ENCODE measurements at places on chromosomes 2 and 18.

- peak; percentile 14 for DNase-seq
Measured at GRCh38 chr2:26623541-26624495, 17.3 kb downstream of the CIB4 start.

DNA sequence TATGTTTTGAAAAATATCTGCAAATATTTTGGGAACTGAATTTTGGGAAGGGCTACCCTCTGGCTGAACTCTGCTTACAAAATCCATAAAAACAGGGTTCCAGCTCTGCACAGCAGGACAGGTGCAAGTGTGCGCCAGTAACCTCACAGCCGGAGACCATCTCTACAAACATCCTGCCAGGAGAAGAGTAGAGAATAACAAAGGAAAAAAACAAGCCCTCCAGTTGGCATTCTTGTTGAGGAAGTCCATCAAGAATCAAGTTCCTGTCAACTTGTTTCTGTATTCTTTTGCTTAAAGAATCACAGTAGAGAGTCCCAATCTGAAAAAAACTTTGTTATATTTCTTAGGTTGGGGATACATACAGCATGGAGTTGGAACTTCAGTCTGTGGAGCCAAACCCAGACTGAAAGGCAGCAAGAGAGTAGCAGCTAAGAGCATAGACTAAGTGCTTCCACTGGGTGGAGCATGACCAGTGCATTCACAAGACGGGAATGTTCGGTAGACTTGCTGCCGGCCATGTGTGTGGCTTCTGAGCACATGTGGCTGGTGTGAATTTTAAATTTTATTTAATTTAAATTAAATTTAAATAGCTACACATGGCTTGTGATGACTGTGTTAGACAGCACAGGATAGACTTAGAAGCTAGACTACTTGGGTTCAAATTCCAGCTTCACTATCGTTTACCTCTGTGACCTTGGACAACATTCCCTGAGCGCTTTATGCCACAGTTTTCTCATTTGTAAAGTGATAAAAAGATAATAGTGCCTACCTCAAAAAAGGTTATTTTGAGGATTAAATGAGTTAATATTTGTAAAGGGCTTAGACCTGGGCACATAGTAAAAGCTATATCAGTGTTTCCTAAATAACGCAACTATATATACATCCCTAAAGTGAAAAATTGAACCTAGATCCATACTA lies 41.9 kb downstream of the SPTBN1 start:
- DNase-seq = no peak

- no peak for DNase-seq
Measured at GRCh38 chr18:58527285-58527951, 101.5 kb downstream of the ALPK2 start.

DNA sequence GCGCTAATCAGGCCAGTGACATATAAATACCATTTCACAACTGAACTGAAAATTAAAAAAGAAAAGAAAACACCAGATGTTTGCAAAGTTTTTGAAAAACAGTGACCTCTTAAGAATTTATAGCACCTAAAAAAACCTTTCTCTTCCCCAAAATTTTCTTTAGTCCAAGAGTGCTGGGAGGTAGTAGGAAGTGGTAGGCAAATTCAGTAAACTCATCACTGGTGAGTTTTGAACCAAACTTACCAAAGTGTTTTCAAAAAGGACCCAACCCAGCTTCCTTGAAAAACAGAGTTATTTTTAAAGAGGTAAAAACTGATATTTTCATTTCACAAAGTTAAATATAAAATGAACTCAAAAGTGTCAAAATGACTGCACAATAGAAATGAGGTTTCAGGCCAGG lies 90.4 kb downstream of the TMEM247 start:
- no peak for DNase-seq

DNA sequence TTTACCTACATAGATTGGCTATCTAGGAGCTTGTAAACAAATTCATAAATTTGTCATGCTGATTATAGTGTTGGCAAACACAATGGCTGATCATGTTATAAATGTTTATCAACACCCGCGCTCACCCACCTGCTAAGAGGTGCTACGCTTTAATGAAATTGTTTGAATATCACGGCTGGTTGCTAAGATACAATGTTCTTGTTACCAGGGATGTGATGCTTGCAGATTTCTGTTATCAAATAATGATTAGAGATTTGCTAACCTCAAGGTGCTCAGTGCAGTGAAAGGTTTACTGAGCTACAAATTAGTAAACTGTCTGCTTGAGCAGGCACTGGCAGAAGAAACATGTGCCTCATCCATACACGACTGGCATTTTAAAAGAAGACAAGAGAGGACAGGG lies 160.0 kb upstream of the ZEB2 start:
- peak; percentile 23 for DNase-seq

DNA sequence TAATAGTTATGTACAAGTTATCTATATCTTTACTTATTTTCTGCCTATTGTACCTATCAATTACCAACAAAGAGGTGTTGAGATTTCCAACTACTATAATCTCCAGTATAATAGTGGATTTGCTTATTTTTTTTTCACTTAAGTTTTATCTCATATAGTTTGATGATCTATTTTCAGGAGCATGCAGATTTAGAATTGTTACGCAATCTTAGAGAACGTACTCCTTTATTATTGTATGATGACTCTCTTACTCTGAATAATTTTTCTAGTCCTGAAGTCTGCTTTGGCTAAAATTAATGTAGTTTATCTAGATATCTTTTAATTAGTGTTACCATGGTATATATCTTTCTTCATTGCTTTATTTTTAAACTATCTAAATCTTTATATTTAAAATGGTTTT lies 205.2 kb downstream of the SCG2 start:
- DNase-seq = no peak

GRCh38 chr18:10025711-10026670 lies 112.2 kb downstream of the VAPA start:
- DNase-seq = no peak

- DNase-seq = no peak
Measured at GRCh38 chr18:12278741-12279682, 24.9 kb downstream of the CIDEA start.

DNA sequence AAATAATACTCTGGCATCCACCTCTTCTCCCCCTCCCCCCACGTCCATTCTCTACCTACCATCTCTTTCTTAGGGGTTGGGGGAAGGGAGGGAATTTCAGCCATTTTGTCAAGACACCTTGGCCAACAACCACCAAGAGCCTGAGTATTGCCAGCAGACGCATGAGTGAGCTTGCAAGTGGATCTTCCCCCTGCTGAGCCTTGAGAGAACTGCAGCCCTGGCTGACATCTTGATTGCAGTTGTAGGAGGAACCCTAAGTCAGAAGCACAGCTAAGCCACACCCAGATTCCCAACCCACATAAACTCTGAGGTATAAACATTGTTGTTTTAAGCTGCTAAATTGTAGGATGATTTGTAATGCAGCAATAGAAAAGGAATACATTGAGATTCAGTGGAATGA lies 165.6 kb downstream of the TMEFF2 start:
- DNase-seq = no peak

DNA sequence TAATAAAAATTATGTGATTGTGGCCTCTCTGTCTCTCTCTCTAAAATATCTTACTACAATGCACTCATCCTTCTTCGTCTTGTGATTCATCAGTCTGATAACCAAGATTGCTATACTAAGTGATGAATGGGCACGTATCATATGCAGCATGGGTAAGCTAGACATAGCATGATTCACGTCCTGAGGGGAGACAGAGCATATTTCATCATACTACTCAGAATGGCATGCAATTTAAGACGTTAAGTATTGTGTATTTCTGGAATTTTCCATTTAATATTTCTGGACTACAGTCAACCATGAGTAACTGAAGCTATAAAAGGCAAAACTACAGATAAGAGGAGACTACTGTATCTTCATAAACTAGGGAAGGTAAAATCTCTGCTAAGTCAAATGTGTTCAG lies 97.0 kb upstream of the CD226 start:
- DNase-seq = no peak

DNA sequence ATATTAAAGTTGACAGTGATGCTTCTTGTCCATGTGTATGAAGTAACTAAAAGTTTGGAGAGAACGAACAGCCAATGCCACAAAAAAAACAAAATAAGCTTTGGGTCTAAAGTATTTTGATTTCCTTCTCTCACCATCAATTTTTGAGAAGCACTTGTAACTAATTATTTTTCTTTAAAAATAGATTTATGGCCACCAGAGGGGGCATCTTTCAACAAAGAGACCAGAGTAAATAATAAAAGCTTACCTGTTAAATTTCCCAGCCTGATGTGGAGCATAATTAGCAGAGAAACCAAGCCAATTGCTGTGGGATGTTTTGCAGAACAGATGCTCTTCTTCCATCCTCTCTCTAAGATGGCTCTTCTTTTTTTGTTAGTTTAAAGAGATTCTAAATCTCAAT lies 29.0 kb downstream of the LINC00305 start:
- DNase-seq = no peak

GRCh38 chr2:200212862-200213425 lies 93.5 kb upstream of the SPATS2L start:
- DNase-seq = no peak

- DNase-seq = peak; percentile 22
Measured at GRCh38 chr18:59918320-59918755, 18.5 kb downstream of the PMAIP1 start.

GRCh38 chr2:185215497-185215896 lies 523.1 kb upstream of the FSIP2 start:
- no peak for DNase-seq

DNA sequence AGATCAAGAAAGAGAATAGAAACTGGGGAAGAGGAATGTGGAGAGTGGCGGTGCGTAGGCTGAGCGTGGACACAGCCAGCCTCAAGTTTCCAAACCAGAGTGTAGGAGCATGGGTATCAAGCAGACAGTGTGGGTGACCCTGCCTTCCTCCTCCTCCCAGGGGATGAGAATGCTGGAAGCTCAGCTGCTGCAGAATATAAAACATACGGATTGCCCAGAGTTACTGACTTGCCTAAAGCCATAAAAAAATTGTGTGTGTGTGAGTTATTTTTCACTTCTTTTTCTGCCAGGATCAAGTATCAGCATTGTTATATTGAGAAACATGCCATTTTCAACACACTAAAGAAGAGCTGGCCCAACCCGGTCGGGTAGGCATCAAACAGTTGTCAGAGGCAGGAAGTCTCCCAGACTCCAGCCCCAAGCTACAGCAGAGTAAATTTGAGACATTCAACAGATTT lies 333.3 kb upstream of the ACVR2A start:
- no peak for DNase-seq

GRCh38 chr18:50636366-50637057 lies 76.6 kb downstream of the MAPK4 start:
- no peak for DNase-seq

DNA sequence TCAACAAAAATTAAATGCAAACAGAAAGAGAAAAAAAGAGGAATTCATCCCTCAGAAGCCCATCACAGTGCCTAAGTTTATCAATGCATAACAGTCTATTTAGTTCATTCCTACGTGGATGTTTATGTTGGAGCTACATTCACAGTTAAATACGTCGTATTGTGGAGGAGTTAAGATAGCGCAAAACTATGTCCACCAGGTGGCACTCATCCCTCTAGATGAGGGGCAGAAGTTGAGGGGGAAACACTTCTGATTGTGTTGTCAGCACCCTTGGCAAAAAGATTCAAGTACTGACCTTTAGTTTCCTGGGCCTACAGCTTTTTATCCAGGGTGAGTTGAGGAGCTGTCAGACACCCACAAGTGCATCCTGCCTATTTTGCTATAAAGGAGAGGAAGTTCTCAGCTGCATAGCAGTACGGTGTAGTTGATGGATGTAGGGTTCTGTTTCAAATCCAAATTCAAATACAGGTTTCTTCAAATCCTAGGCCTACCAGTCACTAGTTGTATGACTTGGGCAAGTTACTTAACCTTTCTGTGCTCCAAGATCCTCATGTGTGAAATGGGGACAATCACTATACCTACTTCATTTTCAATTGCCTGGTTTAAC lies 26.8 kb upstream of the MYO1B start:
- DNase-seq = peak; percentile 30

GRCh38 chr2:164794432-164795231 lies 47.0 kb downstream of the COBLL1 start:
- DNase-seq = no peak

DNA sequence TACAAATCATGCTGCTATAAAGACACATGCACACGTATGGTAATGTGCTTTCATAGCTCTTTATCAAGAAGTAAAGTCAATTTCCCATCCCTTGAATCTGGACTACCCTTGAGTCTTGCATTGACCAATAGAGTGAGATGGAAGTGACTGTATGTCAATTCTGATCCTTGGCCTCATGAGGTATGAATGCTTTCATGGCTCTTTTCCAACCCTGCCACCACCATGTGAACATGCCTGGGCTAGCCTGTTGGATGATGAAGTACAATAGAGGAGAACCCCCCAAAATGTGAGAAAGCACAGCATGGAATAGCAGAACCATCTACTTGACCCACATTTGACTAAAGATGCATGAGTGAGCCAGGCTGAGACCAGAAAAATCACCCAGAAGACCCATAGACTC lies 237.0 kb downstream of the NYAP2 start:
- no peak for DNase-seq

DNA sequence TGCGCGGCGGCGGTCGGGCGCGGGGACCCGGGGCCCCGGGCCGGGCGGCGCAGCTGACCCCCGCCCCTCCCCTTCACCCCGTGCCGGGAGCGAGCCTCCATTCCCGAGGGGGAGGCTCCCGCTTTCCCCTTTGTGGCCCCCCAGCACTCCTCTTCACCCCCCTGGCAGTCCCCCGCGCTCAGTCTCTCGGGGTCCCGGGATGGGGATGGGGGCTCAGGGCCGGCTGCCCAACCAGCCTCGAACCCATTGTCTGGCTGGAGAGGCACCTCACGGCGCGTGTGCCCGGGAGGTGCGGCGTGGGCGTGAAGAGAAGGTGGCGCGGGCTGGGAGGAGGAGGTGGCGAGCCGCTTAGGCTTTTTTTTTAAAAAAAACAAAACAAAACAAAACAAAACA lies 748 bp downstream of the FMNL2 start:
- no peak for DNase-seq

- no peak for DNase-seq
Measured at GRCh38 chr2:196284866-196285557, 113.6 kb upstream of the STK17B start.

DNA sequence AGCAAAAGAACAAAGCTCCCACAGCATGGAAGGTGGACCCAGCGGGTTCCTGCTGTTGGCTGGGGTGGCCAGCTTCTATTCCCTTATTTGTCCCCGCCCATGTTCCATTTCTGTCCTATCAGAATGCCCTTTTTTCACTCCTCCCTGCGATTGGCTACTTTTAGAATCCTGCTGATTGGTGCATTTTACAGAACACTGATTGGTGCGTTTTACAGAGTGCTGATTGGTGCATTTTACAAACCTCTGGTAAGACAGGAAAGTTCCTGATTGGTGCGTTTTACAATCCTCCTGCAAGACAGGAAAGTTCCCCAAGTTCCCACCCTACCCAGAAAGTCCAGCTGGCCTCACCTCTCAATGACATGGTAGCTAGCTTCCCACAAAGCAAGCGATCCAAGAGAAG lies 40.2 kb upstream of the UGP2 start:
- DNase-seq = no peak

- no peak for DNase-seq
Measured at GRCh38 chr18:54263904-54264336, 5.4 kb upstream of the POLI start.

DNA sequence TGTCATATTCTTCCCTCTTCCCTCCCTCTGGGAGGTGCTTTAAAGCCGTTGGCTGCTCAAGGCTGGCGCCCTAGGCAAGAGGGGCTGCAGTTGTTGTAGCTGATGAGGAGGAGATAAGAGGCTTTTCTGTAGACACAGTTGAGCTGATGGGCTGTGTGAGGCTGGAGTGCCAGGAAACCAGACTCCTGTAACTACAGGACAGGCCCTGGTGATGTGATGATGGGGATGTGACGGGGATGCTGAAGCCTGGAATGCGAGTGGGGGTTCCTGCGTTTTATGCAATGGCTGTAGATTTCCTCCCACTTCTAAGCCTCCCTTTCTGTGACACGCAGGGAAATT lies 5.7 kb upstream of the EFR3B start:
- no peak for DNase-seq

- no peak for DNase-seq
Measured at GRCh38 chr2:24814516-24814915, 21.3 kb downstream of the CENPO start.

Data from NCI-H2029 (cell line).